ENCODE measurements at places on chromosomes 7 and 10.

- DNase-seq = no peak
Measured at GRCh38 chr10:71512761-71513539, 116.2 kb downstream of the CDH23 start.

DNA sequence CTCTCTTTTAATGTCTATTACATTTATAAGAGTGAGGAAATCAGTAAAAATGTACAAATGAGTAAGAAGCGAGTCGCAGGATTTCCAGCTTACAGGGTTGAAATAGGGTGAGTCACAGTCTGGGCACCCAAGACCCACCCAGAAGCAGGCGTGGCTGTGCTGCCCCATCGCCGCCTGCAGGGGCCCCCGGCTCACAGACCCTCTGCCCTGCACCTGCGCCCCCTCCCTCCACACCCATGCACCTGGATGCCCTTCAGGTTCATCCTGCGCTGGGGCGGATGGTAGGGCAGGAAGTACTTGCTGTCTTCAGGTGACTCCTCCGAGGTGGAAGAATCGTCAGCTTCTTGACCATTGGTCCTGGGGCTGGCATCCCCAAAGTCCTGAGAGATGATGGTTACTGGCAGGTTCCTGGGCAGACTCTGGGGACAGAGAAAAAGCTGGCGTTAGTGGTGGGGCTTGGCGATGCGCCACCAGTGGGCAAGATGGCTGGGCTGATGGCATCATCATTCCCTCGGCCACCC lies 90.2 kb upstream of the GNA12 start:
- no peak for DNase-seq

DNA sequence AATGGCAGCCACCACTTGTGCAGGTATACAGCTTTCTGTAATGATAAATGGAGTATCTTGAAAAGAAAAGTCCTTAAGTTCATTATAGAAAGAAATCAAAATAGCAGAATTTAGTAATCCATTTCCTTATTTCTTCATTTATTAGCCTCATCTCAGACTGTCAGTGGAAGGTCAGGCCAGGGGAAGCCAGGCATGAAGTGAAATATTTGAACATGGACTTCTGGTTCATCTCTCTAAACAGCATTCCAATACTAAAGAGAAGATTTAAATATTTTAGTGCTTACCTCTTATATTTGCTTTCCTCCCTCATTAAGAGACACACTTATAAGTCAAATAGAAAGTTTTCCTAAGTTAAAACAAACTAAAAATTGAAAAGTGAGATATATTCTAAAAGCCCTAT lies 26.8 kb downstream of the TRDMT1 start:
- no peak for DNase-seq

- no peak for DNase-seq
Measured at GRCh38 chr7:151081170-151082101, 827 bp upstream of the FASTK start.

GRCh38 chr7:55946545-55946944 lies 5.1 kb upstream of the MRPS17 start:
- DNase-seq = no peak

Measured in stimulated activated CD8-positive, alpha-beta memory T cell treated with anti-CD3 and anti-CD28 coated beads, Interleukin-7, amount 100 ng/mL, for 24 hours (primary cell).